Dermis lymphatic vessel endothelial cell (primary cell): ENCODE measurements at places on chromosomes 3 and 15. TPM values are rescaled to one million over a fixed set of nuclear protein-coding genes. Genes with fewer than 3 reads are reported as not detected.

RTP3 gene
- not detected in 2 replicates for total RNA-seq

SAMD7 gene
- total RNA-seq = not detected in 2 replicates

BFSP2 gene
- not detected in 2 replicates for total RNA-seq

RBP2 gene
- not detected in 2 replicates for total RNA-seq
